ENCODE measurements at places on chromosomes 16 and 17. TPM values are rescaled to one million over a fixed set of nuclear protein-coding genes. Genes with fewer than 3 reads are reported as not detected.

GRIN2C gene
- not detected for total RNA-seq

CLEC18A gene
- total RNA-seq, result 0.08 TPM

PTGES3L gene
- not detected for total RNA-seq

KARS1 gene
- 260 TPM for total RNA-seq

All from hair follicular keratinocyte (primary cell).